CD4-positive, alpha-beta T cell treated with Interleukin-4 for 4 hours (primary cell): ENCODE measurements at places on chromosomes 1 and 21.

DNA sequence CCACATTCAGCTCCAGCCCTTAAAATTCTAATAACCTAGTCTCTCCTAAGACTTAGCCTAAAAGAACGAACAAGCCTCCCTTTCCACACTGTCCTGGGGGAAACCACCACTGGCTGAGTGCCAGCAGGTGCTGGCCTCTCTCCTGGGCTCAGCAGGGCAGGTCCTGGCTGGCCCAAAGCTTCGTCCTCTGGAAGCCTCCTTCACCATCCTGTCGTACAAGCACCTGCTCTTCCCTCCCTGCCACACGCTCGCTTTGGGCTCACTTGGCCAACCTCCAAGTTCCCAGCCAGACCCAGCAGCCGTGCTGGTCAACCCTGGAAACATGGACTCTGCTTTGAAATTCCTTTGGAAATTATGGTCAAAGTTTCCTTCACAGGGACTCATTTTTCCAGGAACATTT lies 58.2 kb upstream of the SLC25A33 start:
- DNase-seq = no peak

DNA sequence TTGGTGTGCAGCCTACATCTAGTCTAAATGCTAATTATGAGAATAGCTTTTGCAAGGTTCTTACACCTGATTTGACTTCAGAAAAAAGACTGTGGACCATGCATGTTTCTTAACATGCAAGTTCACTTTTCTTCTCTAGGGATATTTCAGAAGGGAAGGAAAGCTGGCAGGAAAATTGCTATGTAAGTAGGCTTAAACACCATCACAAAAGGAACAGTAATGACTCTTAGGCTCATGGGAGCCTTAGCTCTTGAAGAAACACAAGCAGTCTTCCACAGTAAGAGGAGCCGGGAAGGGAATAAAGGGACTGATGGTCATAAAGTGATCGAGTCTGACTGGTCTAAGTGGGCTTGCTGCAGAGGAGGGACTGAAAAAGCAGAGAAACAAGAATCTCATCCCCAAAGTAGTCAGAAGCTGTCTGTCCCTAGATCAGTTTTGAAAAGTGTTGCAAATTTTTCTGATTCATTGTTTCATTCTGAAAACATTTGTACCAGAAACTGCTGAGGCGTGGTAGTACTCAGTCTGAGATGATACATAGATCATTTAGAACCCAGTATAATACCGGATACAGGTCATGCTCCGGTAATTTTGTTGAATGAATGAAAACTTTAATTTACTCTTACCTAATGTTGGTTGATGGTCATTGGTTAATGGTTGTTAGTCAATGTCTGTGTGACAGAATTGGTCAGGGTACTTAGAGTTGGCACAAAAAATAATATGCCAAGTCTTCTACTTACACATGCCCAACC lies 40.9 kb downstream of the SMYD2 start:
- no peak for DNase-seq

GRCh38 chr1:14061722-14062121 lies 361.7 kb downstream of the PRDM2 start:
- DNase-seq = no peak

DNA sequence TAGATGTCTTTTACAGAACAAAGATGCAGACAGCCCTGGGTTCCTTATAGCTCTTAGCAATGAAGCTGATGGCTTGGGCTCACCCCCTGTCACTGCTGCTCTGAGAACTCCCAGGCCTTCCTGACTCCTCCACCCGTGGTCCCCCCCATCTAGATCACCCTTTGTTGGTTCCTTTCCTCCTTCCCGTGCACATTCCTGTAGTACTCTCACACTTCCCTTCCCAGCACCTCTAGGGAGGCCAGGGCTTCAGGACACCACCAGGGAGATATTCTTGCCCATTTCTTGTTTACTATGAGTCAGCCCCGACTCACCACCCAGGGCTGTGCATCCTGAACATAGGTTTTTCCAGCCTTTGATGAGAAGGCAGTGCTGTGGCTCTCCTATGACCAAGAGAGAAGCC lies 14.4 kb upstream of the NOS1AP start:
- no peak for DNase-seq

DNA sequence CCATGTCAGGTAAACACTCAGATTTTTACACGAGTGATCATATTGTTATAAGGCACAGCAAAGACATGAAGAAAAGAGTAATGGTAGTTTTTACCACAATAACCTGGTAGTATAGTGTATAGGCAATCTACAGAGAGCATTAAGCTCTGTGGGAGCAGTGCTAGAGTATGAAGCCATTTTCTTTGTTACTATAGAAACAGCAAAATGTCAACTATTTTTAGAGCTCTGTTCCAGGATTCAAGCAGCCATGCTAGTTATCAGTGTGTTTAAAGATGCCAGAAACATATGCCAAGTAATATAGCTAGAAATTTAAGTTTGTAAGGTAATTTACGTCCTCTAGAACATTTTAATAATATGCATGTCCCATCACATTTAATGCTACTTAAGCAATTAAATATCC lies 77.6 kb upstream of the RGS18 start:
- DNase-seq = no peak

- no peak for DNase-seq
These were observed 132.1 kb downstream of the IGSF21 start for GRCh38 chr1:18239671-18240070.

DNA sequence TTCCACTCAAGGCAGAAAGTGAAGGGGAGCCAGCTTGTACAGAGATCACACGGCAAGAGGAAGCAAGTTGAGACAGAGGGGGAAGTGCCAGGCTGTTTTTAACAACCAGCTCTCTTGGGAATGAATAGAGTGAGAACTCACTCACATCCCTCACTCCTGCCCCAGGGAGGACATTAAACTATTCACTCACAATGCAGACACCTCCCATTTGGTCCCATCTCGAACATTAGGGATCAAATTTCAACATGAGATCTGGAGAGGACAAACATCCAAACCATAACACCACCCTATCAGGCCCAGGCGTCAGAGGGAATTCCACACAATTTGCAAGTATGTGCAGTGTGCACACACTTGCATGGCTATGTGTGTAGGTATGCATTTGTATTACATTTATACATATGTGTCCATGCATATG lies 62.7 kb downstream of the DMAP1 start:
- no peak for DNase-seq

DNA sequence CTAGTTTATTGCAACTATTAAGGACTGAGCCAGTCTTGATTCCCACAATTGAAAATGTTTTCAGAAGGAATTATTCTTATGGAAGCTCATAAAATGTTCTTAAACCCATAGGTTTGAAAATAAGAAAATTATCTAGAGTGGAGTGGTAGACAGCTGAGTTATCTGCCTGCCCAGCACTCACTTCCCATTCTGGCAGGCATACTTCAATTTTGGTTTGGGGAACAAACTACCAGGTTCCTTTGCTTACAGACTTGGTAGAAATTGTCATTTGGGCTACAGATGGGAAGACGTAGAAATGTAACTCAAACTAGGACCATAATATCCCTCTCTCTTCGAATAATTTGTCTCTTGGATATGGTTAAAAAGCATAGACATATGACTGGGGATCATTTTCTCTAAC lies 18.4 kb downstream of the JUN start:
- no peak for DNase-seq

- no peak for DNase-seq
These were observed 13.4 kb downstream of the CACNA1E start for GRCh38 chr1:181496759-181497158.

DNA sequence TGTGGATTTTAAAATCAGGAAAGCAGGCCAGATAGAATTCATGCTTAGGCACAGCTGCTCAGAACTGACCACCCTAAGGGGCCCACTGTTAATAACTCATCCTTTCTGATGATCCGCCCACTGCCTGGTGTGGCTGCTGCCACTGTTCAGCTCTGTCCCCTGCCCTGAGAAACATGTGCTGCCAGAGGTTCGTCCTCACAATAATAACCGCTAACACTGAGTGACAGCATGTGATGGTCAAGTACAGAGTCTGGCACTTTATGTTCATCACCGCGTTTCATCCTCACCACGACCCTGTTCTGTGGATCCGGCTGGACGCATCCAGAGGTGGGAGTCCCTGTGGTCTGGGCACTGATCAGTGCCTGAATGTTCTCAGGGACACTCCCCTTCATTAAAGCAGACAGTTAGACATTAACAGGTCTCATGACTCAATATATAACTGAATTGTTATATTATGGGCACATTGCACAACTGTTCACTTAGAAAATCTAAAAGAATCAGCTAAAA lies 108.6 kb downstream of the SIM2 start:
- no peak for DNase-seq
